ENCODE measurements at places on chromosomes 5 and 9. TPM values are rescaled to one million over a fixed set of nuclear protein-coding genes. Genes with fewer than 3 reads are reported as not detected.

Gene SHISAL2B
- not detected for total RNA-seq

Gene INVS
- 8.2 TPM for total RNA-seq

GRCh38 chr9:91101611-91102168, 260.0 kb downstream of the AUH start:
- H3K4me1 ChIP-seq, result 0 out of 2 replicates have a peak, but pooled peaks cover 3% of the 10 kb centered on the region
- H3K4me3 ChIP-seq, result no peak overlapping the region
- no peaks in the 10 kb centered on the region for H3K36me3 ChIP-seq
- no peak overlapping the region for H3K27ac ChIP-seq
- DNase-seq, result no peak

DNA sequence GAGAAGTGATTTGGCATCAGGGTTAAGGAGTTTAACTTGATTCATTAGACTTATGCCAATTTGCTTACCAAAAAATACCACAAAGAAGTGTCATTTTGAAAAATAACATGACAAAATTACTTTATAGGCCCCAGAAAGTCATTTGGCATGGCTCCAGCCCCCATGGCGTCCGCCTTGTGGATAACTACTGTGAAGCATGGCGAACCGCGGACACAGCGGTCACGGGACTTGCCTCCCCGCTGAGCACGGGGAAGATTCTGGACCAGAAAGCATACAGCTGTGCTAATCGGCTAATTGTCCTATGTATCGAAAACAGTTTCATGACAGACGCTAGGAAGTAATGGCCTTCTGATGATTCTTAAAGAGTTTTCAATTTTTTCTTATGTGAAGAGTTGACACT, 35.4 kb upstream of the TGFBR1 start:
- DNase-seq, result no peak
- H3K27me3 ChIP-seq, result no peaks in the 10 kb centered on the region
- H3K36me3 ChIP-seq, result no peaks in the 10 kb centered on the region
- H3K27ac ChIP-seq, result no peak overlapping the region
- no peaks in the 10 kb centered on the region for H3K4me1 ChIP-seq

GRCh38 chr5:1908931-1909330, 26.2 kb upstream of the IRX4 start:
- H3K4me1 ChIP-seq, result no peaks in the 10 kb centered on the region
- no peak overlapping the region for H3K27ac ChIP-seq
- H3K36me3 ChIP-seq, result no peaks in the 10 kb centered on the region

- no peak overlapping the region for H3K27ac ChIP-seq
- H3K4me3 ChIP-seq, result no peak overlapping the region
- H3K36me3 ChIP-seq, result peaks cover 33% of the 10 kb centered on the region
- peaks cover 14% of the 10 kb centered on the region for H3K4me1 ChIP-seq
- no peaks in the 10 kb centered on the region for H3K27me3 ChIP-seq
- DNase-seq, result peak; percentile 53
Observed at GRCh38 chr5:14351845-14352712, 208.9 kb downstream of the TRIO start.

DNA sequence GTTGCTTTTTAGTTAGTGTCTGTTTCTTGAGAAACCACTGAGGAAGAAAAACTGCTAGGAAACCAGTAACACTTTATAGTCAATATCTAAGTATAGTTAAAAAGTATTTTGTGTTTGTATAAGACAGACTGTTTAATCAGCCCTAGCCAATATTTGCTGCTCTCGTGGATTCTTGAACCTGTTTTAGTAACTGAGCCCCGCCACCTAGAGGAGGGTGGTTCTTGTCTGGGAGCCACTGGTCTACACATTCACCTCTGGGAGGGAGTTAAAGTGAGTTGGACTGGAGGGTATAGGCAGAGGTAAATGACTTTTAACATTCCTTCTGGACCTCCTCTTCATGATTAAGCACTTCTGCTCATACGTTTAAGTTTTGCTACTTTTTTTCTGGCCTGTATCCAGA, 117.2 kb downstream of the SPATA31D1 start:
- H3K27ac ChIP-seq, result no peak overlapping the region
- no peaks in the 10 kb centered on the region for H3K36me3 ChIP-seq
- H3K27me3 ChIP-seq, result no peaks in the 10 kb centered on the region
- H3K4me1 ChIP-seq, result no peaks in the 10 kb centered on the region
- no peak for DNase-seq

Gene TOR2A
- total RNA-seq, result 8.2 TPM

GRCh38 chr9:14395317-14396082, 81.6 kb upstream of the NFIB start:
- no peaks in the 10 kb centered on the region for H3K36me3 ChIP-seq
- H3K27ac ChIP-seq, result no peak overlapping the region
- H3K4me3 ChIP-seq, result no peak overlapping the region
- no peaks in the 10 kb centered on the region for H3K27me3 ChIP-seq

DNA sequence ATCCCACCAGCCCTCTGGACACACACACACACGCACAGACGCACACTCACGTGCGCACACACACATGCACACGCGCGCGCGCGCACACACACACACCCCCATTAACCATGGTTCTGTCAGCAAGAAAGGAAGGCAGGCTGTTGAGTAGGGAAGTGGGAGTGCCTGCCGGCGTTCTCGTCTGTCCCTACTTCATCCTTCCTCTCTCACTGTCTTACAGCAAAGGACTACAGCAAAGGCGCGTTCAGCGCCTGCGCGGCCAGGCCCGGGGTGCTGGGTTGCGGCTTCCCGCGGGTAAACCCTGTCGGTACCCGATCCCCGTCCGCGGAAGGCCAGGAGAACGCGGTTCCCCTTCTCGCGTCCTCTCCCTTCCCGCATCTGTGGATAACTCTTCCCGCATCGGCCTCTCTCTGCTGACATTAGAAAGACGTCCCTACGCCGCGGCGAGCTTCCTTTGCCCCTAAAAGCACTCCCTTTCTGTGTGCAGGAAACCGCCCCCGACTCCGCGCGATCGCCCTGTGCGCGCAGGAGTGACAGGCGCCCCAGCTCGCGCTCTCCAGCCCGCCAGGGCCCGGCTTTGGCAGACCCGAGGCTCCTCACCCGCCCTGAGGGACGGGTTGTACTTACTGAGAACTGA, 219.2 kb downstream of the AGTPBP1 start:
- no peak overlapping the region for H3K27ac ChIP-seq
- H3K36me3 ChIP-seq, result no peaks in the 10 kb centered on the region
- no peaks in the 10 kb centered on the region for H3K27me3 ChIP-seq
- no peak overlapping the region for H3K4me3 ChIP-seq
- DNase-seq, result no peak

Gene IFNA21
- not detected for total RNA-seq

Gene LMBRD2
- 7.1 TPM for total RNA-seq

DNA sequence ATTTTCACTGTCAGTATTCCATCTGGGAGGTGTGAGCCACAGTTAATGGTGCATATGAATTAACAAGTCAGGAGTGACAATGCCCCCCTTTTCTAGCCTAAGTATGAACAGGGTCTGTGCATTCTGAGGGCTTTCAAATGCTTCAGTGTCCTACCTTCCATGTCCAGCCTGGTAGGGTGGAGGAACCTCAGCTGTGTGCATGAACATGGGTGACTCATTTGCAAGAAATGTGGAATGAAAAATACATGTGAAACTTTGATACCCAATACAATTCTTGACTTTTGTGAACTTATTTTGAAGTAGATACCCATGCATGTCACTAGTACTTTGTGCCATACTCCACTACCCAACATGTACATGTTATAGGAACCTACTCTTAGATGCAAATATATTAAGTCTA, 375.8 kb downstream of the SEMA5A start:
- H3K4me1 ChIP-seq, result no peaks in the 10 kb centered on the region
- H3K4me3 ChIP-seq, result no peak overlapping the region
- DNase-seq, result no peak
- H3K36me3 ChIP-seq, result no peaks in the 10 kb centered on the region

DNA sequence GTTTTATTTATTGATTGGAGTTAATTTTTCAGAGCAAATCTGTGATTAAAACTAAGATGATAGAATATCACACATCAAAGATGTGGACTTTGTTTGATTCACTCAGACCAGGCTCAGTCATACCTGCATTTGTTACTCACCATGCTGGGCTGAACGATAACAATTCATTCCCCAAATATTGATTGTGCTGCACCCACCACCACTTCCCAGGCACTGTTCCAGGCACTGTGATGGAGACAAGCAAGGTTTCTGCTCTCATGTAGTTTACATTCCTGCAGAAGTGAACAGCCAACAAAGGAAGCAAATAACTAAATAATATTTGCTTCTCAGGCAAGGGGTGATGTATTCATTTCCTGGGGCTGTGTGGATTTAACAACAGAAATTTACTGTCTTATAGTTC, 428.3 kb downstream of the DNAH5 start:
- no peaks in the 10 kb centered on the region for H3K4me1 ChIP-seq
- H3K4me3 ChIP-seq, result no peak overlapping the region
- DNase-seq, result no peak
- no peaks in the 10 kb centered on the region for H3K36me3 ChIP-seq

GRCh38 chr5:151570058-151570457, 21.1 kb downstream of the FAT2 start:
- H3K36me3 ChIP-seq, result no peaks in the 10 kb centered on the region
- peaks cover 3% of the 10 kb centered on the region for H3K27me3 ChIP-seq
- H3K27ac ChIP-seq, result no peak overlapping the region
- no peak overlapping the region for H3K4me3 ChIP-seq

- H3K4me1 ChIP-seq, result no peaks in the 10 kb centered on the region
- no peaks in the 10 kb centered on the region for H3K36me3 ChIP-seq
- peak; percentile 18 for DNase-seq
Observed at GRCh38 chr5:170338933-170339779, 41.6 kb upstream of the LCP2 start.

- DNase-seq, result no peak
- no peak overlapping the region for H3K27ac ChIP-seq
- peaks cover 63% of the 10 kb centered on the region for H3K36me3 ChIP-seq
- no peaks in the 10 kb centered on the region for H3K27me3 ChIP-seq
- no peak overlapping the region for H3K4me3 ChIP-seq
Observed at GRCh38 chr5:14488709-14489108, 92.9 kb upstream of the OTULINL start.

DNA sequence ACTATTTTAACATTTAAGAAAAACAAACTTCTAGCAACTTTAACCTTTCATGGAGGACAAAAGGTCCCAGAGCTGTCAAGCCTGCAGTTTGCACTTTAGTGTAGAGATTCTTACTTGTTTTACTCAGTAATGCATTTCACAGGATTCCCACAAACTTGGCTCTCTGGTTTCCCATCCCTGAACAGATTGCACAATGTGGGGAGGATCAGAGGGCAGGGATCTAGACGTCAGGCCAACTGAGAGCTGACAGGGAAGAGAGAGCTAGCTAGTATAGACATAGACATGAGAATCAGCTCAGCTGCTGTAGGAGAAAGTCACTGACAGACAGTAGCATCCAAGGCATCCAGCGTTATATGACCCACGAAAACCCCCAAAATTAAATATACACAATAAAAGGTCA, 20.9 kb upstream of the BNIP1 start:
- no peaks in the 10 kb centered on the region for H3K4me1 ChIP-seq
- no peak for DNase-seq
- no peaks in the 10 kb centered on the region for H3K27me3 ChIP-seq
- H3K36me3 ChIP-seq, result no peaks in the 10 kb centered on the region
- no peak overlapping the region for H3K4me3 ChIP-seq
- no peak overlapping the region for H3K27ac ChIP-seq

GRCh38 chr9:6449645-6450044, 36.6 kb downstream of the UHRF2 start:
- no peaks in the 10 kb centered on the region for H3K27me3 ChIP-seq
- no peak for DNase-seq
- no peaks in the 10 kb centered on the region for H3K4me1 ChIP-seq
- H3K36me3 ChIP-seq, result no peaks in the 10 kb centered on the region
- H3K4me3 ChIP-seq, result no peak overlapping the region

DNA sequence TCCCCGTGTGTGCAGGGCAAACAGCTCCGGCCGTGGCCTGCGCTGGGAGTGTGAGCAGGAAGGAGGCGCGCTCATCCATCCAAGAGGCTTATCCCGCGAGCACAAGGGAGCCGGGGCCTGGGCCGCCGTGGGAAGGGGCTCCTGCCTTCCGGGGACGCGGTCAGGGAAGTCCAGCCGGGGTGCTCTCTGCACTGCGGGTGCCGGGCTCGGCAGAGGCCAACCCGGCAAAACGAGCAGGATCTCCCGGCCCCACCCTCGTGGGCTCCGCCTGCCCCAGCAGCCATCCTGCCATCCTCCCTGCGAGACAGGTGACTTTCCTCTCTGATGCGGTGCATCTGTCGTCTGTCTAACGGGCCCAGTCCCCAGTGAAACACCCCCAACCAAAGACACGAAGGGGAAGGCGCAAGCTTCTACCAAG, 244.2 kb downstream of the AUH start:
- H3K27me3 ChIP-seq, result no peaks in the 10 kb centered on the region
- 0 out of 2 replicates have a peak, but pooled peaks cover 3% of the 10 kb centered on the region for H3K4me1 ChIP-seq
- no peak for DNase-seq
- no peak overlapping the region for H3K4me3 ChIP-seq

DNA sequence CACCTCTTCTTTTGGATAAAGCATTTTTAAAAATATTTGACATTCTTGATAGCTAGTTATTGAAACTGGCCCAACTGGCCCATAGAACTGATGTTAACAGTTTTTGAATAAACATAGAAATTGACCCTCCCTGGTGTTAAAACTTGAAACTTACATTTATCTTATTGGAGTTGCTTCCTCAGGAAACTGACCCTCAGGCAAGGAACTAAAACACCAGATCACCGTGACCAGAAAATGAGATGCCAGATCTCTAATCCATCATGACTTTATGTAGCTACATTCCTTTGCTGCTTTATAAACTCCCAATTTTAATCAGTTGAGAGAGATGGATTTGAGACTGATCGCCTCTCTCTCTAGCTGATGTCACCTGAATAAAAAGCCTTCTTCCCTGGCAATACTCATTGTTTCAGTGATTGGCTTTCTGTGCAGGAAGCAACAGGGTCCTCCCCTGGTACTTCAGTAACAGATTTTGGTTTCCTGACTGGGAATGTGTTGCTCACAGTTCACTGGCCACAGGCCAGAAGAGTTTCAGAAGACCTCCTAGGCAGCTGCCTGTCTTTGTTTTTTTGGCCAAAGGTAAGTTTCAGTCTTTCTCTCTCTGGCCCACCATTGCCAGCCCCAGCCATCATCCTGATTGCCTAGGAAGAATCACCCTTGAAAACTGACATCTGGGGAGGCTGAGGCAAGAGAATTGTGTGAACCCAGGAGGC, 212.4 kb downstream of the DTWD2 start:
- no peaks in the 10 kb centered on the region for H3K4me1 ChIP-seq
- H3K27ac ChIP-seq, result no peak overlapping the region
- no peaks in the 10 kb centered on the region for H3K27me3 ChIP-seq
- DNase-seq, result no peak
- no peak overlapping the region for H3K4me3 ChIP-seq

Gene ZNF618
- total RNA-seq, result 1.8 TPM
